Activated CD4-positive, alpha-beta memory T cell treated with anti-CD3 and anti-CD28 coated beads for 36 hours (primary cell): ENCODE measurements at places on chromosomes 1 and 21. TPM values are rescaled to one million over a fixed set of nuclear protein-coding genes. Genes with fewer than 3 reads are reported as not detected.

DNA sequence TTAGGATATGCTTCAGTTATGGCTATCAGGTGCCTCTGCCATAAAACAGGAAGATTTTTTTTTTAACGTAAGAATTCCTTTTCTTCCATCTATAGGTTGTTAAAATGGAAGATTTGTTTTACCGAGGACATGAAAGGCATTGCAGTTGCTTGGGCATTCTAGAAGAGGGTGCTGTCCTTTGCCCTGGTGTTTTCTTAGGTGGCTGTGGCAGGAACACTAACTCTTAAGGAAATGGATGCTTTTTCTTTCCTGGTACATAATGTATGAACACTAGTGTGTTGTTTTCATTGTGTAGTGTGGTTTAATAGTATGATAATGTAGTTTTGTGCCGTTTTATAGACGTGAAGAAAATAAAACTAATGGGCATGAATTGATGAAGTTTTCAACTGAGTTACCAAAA, 47.2 kb downstream of the UCK2 start:
- no peak overlapping the region for H3K4me3 ChIP-seq
- no peaks in the 10 kb centered on the region for H3K27me3 ChIP-seq
- no peak overlapping the region for H3K27ac ChIP-seq
- peaks cover 20% of the 10 kb centered on the region for H3K36me3 ChIP-seq

DNA sequence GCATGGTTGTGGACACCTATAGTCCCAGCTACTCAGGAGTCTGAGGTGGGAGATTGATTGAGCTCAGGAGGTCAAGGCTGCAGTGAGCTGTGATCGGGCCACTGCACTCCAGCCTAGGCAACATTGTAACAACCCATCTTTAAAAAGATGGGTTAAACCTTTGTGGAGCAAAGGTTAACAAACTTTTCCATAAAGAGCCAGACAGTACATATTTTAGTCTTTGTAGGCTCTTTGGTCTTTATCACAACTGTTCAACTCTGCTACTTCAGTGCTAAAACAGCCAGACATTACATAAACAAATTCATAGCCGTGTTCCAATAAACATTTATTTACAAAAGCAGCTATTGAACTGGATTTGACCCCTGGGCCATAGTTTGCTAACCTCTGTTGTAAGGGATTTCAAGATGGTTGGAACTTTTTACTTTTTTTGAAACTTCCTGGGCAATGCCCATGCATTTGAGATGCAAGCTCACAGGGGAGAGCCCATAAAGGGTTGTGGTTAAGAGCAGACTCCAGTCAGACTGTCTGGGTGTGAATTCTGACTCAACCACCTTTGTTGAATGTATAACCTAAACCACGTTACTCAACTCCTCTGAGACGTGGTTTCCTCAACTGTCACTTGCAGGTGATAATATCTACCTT, 10.8 kb downstream of the INAVA start:
- H3K27ac ChIP-seq: no peak overlapping the region
- H3K36me3 ChIP-seq: no peaks in the 10 kb centered on the region
- H3K4me1 ChIP-seq: peaks cover 15% of the 10 kb centered on the region
- peaks cover 40% of the 10 kb centered on the region for H3K27me3 ChIP-seq

- no peak overlapping the region for H3K27ac ChIP-seq
- no peak overlapping the region for H3K4me3 ChIP-seq
- H3K4me1 ChIP-seq: no peaks in the 10 kb centered on the region
- no peaks in the 10 kb centered on the region for H3K36me3 ChIP-seq
- no peaks in the 10 kb centered on the region for H3K27me3 ChIP-seq
- DNase-seq: no peak
Measured at GRCh38 chr1:117580436-117580835, 25.4 kb upstream of the TENT5C start.

- no peaks in the 10 kb centered on the region for H3K36me3 ChIP-seq
- H3K27ac ChIP-seq: no peak overlapping the region
- DNase-seq: no peak
- H3K27me3 ChIP-seq: peaks cover 2% of the 10 kb centered on the region
- no peak overlapping the region for H3K4me3 ChIP-seq
Measured at GRCh38 chr1:65965112-65965996, 172.7 kb downstream of the PDE4B start.

DNA sequence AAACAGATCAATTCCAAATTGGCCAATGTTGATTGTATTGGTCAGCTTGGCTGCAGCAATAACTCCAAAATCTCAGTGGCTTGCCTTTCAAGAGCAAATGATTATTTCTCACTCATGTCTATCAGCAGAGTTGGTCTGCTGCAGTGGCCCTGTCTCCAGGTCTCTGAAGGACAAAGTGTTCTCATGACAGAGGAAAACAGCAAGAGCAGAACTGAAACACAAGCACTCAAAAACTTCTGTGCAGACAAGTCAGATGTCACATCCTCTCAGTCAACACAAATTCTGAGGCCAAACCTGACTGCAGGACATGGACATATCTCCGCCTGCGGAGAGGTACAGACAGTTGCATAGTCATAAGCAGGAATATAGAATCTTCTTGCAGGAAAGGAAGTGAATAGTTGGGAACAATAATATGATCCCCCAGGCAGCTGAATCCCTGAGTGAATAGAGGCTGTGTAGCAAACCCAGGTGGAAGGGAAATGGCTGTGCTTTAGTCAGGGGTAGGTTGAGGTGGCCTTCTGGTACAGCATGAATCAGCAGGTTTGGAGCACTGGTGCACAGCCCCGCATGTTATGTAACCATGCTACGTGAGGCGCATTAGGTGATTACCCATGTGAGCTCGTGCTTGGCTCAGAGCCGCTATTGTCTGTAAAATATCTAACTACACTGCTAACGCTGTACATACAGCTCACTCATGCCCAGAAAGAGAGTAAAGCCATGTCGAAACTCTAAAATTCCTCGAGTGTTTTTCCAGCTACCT, 17.1 kb upstream of the UBE2U start:
- no peak for DNase-seq
- H3K4me1 ChIP-seq: peaks cover 6% of the 10 kb centered on the region
- no peaks in the 10 kb centered on the region for H3K36me3 ChIP-seq
- H3K27me3 ChIP-seq: peaks cover 4% of the 10 kb centered on the region
- H3K27ac ChIP-seq: no peak overlapping the region
- no peak overlapping the region for H3K4me3 ChIP-seq

DNA sequence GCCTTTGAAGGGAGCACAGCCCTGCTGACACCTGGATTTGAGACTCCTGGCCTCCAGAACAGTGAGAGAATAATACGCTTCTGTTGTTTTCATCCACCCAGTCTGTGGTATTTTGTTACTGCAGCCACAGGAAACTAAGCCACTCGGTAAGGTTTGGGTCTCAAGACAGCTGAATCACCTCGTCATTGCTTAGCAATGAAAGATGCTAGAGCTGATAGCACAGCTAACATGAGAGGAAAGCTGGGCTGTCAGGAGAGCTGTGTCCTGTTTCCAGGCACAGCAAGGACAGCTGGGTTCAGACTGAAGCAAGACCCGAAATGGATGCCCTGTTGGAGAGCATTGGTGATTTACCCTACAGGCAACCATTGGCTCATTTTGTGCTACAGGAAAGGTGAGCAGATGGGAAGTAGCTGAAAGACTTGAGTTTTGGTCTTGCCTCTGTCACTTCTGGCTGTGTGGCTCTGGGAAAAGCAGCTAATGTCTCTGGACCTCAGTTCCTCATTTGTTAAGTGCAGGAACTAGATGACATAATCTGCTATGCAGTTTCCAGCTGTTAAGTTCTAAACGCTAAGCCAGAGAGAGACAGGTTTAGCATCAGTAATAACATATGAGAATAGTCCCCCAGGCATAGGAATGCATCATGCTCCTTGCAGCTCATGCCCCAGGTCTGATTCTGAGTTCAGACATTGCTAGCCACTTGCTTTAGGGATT, 58.0 kb downstream of the CLIC6 start:
- no peaks in the 10 kb centered on the region for H3K4me1 ChIP-seq
- no peaks in the 10 kb centered on the region for H3K36me3 ChIP-seq
- H3K4me3 ChIP-seq: no peak overlapping the region
- no peak for DNase-seq

DNA sequence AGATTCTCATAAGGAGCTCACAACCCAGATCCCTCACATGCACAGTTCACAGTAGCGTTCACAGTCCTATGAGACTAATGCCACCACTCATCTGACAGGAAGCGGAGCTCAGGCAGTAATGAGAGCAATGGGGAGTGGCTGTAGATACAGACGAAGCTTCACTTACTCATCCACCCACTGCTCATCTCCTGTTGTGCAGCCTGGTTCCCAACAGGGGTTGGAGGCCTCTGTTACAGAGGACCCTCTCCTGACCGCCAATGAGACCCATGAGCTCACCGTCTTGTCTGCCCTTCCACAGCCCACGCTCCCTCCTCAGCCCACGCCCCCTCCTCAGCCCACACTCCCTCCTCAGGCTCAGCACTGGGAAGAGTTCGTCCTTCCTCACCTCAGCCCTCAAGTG, 39.6 kb downstream of the RSPH1 start:
- peaks cover 36% of the 10 kb centered on the region for H3K4me1 ChIP-seq
- no peaks in the 10 kb centered on the region for H3K27me3 ChIP-seq
- H3K36me3 ChIP-seq: no peaks in the 10 kb centered on the region
- H3K4me3 ChIP-seq: no peak overlapping the region
- peak overlapping the region; percentile 81 for H3K27ac ChIP-seq

DNA sequence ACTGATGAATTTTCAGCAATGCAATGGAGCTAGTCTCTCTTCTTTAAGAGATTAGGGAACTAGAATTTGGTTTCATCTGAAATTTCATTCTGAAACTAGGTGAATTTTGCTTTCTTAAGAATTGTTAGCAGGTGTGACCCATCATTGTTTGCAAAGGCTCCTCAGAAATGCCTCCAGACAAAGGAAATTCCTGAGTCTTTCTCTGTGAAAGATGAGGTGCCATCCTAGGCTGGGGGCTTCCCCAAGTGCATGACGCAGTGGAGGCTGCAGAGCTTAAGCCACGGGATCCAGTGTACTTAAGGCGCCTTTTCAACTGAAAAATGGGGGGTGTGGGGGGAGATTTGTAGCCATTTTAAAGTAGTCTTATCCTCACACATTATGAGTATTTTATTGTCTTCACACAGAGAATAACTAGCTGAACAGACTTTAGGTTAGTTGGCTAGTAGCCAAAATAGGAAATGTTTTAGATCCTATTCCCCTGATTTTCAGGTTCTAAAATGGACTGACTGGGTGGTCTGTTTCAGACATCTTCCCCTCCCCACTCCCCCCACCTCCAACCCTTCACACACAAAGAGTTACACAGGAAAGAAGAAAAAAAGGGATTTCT, 202.0 kb downstream of the NFIA start:
- DNase-seq: peak; percentile 21
- H3K4me1 ChIP-seq: peaks cover 19% of the 10 kb centered on the region
- H3K4me3 ChIP-seq: no peak overlapping the region
- H3K27ac ChIP-seq: no peak overlapping the region
- no peaks in the 10 kb centered on the region for H3K36me3 ChIP-seq

- no peak overlapping the region for H3K4me3 ChIP-seq
- peak; percentile 45 for DNase-seq
- peaks cover 17% of the 10 kb centered on the region for H3K27me3 ChIP-seq
- H3K4me1 ChIP-seq: peaks cover 20% of the 10 kb centered on the region
Measured at GRCh38 chr1:19661721-19662228, 2.9 kb upstream of the HTR6 start.

- no peak for DNase-seq
- H3K4me1 ChIP-seq: no peaks in the 10 kb centered on the region
- H3K27me3 ChIP-seq: peaks cover 8% of the 10 kb centered on the region
Measured at GRCh38 chr1:171265686-171266085, 17.4 kb downstream of the FMO1 start.

DNA sequence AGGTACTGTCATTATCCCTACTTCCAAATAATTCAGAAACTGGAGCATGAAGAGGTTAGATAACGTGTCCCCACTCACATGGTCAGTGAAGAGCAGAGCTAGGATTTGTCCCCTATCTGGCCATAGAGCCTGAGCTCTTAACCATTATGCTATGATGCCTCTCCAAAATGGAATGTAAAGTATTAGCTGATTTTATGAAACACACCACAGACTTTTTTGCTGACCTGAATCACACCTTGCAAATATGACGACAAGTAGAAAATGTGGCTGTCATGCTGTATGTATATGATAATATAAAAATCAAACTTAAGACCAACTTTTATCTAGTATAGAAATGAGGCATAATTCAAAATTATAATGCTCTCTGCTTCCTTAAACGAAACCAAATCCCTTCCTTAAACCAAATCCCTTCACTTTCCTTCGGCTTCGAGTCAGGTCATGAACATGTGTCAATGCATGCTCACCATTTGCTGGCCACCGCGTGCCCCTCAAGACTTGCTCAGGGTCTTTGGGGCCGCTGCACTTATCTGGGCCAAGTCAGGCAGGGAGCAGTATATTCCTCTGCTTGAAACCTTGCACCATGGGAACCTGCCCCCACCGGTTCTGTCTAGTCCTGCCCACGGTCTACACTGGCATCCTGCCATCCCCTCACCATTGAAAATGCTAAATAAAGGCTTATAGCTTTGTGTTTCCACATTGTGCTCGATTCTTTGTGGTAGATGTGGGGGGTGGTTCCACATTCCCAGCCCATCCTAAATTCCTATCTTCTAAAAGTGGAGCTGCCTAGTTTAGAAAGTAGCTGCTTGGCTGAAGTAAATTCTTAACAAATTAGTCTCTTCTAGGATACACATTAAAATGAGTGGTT, 1.6 kb upstream of the TMCC2 start:
- H3K27ac ChIP-seq: no peak overlapping the region
- peaks cover 10% of the 10 kb centered on the region for H3K27me3 ChIP-seq
- H3K36me3 ChIP-seq: no peaks in the 10 kb centered on the region
- no peak overlapping the region for H3K4me3 ChIP-seq
- H3K4me1 ChIP-seq: peaks cover 27% of the 10 kb centered on the region
- no peak for DNase-seq

GRCh38 chr21:41169701-41170100, 1.7 kb downstream of the BACE2 start:
- no peak overlapping the region for H3K4me3 ChIP-seq
- no peaks in the 10 kb centered on the region for H3K36me3 ChIP-seq
- H3K4me1 ChIP-seq: peaks cover 7% of the 10 kb centered on the region
- H3K27me3 ChIP-seq: peaks cover 41% of the 10 kb centered on the region
- no peak overlapping the region for H3K27ac ChIP-seq

DNA sequence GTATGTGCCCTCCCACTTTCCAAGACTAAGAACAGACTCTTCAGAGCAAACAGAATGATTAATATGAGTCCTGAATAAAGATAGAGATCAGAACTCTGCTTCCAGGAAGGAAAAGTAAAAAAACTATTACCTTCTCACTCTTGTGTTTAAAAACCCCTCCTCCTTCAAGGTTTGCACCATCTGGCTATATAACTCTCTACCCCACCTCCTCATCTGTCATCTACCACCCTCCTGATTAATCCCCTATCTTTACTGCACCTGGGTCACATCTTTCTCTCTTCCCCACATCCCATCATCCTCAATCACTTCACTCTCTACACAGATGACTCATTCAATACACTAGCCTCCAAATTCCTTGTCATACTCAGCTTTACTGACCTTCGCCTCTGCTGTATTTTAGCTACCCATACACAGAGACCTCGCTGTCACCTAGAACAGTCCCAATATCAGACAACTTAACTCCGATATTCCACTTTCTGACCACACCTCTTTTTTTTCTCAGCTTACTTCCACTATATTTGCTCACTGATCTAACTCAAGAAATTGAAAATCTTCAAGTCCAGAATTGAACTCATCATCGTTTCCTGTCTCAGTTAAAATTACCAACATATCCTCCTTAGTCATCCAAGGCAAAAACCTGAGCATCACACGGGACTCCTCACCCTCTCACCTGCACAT, 3.7 kb downstream of the SCMH1 start:
- peaks cover 15% of the 10 kb centered on the region for H3K4me1 ChIP-seq
- H3K4me3 ChIP-seq: no peak overlapping the region

- H3K4me3 ChIP-seq: no peak overlapping the region
- peaks cover 17% of the 10 kb centered on the region for H3K36me3 ChIP-seq
Measured at GRCh38 chr1:97572561-97572960, 348.3 kb downstream of the DPYD start.

TRAF5 gene
- total RNA-seq: 42.5 TPM

CTXND2 gene
- total RNA-seq: not detected

ST6GALNAC5 gene
- total RNA-seq: not detected

S100A8 gene
- not detected for total RNA-seq

FAM72D gene
- 16.7 TPM for total RNA-seq

NID1 gene
- 0.07 TPM for total RNA-seq

BGLAP gene
- total RNA-seq: 0.90 TPM

DIO1 gene
- total RNA-seq: not detected
